Activated CD4-positive, alpha-beta memory T cell treated with anti-CD3 and anti-CD28 coated beads for 36 hours (primary cell): ENCODE measurements at places on chromosomes 3 and 15. TPM values are rescaled to one million over a fixed set of nuclear protein-coding genes. Genes with fewer than 3 reads are reported as not detected.

GRCh38 chr3:11819146-11819689 is 27.5 kb downstream of the TAMM41 start:
- H3K27ac ChIP-seq = no peak overlapping the region
- H3K27me3 ChIP-seq = no peaks in the 10 kb centered on the region
- DNase-seq = no peak
- peaks cover 24% of the 10 kb centered on the region for H3K36me3 ChIP-seq
- H3K4me3 ChIP-seq = no peak overlapping the region

DNA sequence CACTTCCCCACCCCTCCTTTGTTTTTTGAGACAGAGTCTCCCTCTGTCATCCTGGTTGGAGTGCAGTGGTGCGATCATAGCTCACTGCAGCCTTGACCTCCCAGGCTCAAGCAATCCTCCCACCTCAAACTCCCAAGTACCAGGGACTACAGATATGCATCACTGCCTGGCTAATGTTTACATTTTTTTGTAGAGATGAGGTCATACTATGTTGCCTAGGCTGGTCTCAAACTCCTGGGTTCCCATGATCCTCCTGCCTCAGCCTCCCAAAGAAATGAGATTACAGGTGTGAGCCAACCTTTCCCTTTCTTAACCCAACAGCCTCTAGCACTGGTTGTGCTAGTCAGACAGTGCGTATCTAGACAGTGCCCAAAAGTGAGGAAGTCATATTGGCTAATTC is 6.4 kb upstream of the GATM start:
- no peak overlapping the region for H3K27ac ChIP-seq
- H3K27me3 ChIP-seq = peaks cover 9% of the 10 kb centered on the region
- H3K4me1 ChIP-seq = no peaks in the 10 kb centered on the region
- H3K36me3 ChIP-seq = no peaks in the 10 kb centered on the region
- no peak for DNase-seq
- H3K4me3 ChIP-seq = no peak overlapping the region

DNA sequence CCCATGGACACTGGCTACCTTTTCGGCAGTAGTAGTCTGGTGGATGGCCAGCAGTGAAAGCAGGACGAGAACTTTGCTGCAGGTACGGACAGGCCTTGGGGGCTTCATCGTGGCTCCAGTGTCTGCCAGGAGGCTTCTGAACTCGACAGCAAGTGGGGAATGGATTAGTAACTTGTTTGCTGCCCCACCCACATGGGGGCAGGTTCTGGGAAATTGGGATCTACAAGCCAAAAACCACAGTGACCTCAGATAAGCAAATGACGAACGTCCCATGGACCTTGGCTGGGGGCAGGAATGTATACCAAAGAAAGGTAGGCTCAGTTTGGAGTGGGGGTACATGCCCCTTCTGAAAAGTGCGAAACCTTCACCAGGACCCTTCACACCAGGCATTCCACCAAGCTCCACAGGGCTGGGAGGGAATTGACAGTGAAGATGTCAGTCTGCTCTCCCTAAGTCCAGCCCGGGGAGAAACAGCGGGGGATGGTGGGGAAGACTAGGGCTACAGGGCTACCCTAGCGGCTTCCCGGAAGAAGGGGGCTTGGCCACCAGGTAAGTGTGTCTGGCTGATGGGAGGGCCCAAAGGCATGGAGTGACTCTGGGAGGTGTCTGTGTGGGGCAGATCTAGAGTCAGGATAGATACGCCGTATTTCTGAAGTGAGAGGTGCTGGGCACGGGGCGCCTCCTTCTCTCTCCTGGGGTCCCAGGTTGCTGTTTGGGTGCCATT is at the start of gene ITIH4:
Gene ITIH4, minus strand, starts transcription at position 138 of the 724 bp plus-strand sequence. Its CDS starts 30 bp downstream, at position 108.
- H3K36me3 ChIP-seq = no peaks in the 10 kb centered on the region
- H3K4me1 ChIP-seq = no peaks in the 10 kb centered on the region
- DNase-seq = no peak

DNA sequence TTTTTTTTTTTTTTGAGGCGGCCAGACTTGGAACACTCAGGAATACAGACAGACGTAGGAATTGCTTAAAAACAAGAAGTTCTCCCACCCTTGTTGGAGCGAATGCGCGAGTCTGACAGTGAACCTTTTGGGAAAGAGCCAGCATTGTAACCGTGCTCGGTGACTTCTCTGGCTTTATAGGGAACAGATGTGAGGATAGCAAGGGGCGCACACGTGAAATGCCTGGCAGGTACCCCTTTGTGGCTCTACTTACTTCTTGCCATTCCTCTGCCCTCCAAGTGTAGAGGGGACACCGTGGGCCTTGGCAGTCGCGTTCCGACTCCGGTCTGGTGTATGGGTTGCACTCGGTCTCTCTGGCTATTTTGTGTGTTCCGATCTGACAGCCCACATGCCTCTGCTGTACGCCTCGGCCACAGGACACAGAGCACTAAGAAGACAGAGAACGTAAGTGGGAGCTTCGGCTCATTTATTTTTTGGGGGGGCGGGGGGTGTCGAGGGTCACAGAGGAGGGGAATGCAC is 126.4 kb downstream of the ADAMTS9 start:
- peaks cover 4% of the 10 kb centered on the region for H3K27me3 ChIP-seq
- no peak overlapping the region for H3K27ac ChIP-seq
- DNase-seq = no peak
- H3K36me3 ChIP-seq = no peaks in the 10 kb centered on the region

ZNF80 gene
- 0.31 TPM for total RNA-seq

DNA sequence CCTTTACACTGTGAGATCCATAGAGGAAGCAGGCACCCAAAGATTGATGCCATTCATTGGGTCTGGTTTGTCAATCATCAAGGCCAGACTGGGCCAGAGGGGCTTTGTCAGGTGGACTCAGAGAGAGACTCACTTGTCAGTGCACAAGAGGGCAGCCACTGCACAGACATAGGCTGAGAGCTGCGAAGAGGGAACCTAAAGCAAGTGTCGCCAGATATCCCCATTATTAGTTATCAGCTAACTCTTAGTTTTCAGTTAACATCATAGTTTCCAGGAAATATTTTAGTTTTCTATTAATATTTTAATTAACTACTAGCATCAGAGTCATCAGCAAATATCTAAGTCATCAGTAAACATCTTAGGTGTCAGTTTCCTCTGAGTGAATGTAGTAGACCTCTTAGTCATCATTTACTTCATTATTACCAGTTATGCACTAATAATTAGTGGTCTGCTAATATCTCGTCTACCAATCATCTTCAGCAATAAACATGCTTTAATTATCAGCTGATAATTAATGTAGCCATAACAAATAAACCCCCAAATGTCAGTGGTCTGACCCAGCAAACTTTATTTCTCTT is 41.7 kb upstream of the LIMD1 start:
- H3K4me1 ChIP-seq = no peaks in the 10 kb centered on the region
- H3K27ac ChIP-seq = no peak overlapping the region
- no peak overlapping the region for H3K4me3 ChIP-seq
- no peaks in the 10 kb centered on the region for H3K27me3 ChIP-seq

GRCh38 chr3:19248767-19249166 is 100.5 kb downstream of the KCNH8 start:
- no peaks in the 10 kb centered on the region for H3K36me3 ChIP-seq
- no peak for DNase-seq
- no peaks in the 10 kb centered on the region for H3K4me1 ChIP-seq
- H3K27me3 ChIP-seq = no peaks in the 10 kb centered on the region
- H3K4me3 ChIP-seq = no peak overlapping the region

DNA sequence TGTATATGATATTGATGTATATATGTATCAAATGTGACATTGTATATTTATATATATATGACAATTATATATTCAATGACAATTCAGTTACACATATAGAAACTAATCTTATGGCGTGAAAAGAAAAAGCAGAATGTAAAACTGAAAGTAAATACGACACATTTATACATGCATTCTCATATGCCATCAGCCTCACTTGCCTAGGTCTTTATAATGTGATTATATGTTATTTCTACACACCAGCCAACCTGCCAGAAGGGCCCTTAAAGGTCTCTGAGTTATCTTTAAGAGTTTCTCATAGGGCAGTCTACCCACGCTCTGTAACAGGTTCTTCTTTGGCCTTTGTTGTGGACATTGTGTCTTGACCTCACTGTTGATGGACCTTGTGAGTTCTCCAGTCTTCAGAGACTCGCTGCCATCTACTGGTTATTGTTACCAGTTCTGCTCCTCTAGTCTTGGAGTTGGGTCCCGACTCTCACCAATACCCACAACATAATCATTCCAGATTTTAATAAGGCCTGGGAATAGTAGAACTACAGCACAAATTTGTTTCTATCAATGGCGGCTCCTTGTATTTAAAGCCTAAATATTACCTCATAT is 371.5 kb upstream of the GOLIM4 start:
- H3K36me3 ChIP-seq = no peaks in the 10 kb centered on the region
- no peaks in the 10 kb centered on the region for H3K4me1 ChIP-seq
- no peaks in the 10 kb centered on the region for H3K27me3 ChIP-seq
- no peak overlapping the region for H3K27ac ChIP-seq

GRCh38 chr3:150372722-150373121 is 35.4 kb upstream of the TSC22D2 start:
- no peak overlapping the region for H3K4me3 ChIP-seq
- no peaks in the 10 kb centered on the region for H3K27me3 ChIP-seq
- no peak overlapping the region for H3K27ac ChIP-seq
- no peak for DNase-seq

DNA sequence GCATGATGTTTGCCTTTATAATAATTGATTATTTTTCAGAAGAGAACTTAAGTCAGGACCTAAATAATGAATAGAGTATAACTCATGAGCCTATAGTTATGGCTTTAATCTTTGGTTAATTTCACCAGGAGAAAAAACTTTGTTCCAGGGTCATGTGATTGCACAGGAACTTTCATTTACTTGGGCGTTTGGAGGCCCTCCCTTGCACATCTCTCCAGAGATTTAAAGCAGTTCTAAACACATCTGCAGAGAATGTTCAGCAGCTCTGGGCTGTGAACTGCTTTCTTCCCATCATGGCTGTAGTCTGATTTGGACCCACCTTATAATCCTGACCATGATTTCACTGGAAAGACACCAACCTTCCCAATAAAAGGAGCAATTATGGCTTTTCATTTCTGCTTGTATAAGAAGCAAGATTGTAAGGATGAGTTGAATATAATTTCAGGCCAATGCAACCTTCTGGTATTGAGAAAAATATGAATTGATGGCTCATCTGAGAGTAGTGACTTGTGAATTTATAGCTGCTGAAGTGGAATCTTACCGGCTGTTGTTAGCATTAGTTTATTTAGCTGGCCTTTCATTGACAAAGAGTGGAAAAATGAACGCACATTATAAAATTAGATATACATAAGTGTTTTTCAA is 80.9 kb upstream of the PRTG start:
- H3K27ac ChIP-seq = no peak overlapping the region
- H3K4me3 ChIP-seq = no peak overlapping the region
- H3K27me3 ChIP-seq = peaks cover 3% of the 10 kb centered on the region
- DNase-seq = no peak
- H3K4me1 ChIP-seq = peaks cover under 1% of the 10 kb centered on the region

GRCh38 chr3:128680603-128681368 is 30.2 kb upstream of the RPN1 start:
- DNase-seq = peak; percentile 98
- H3K36me3 ChIP-seq = no peaks in the 10 kb centered on the region
- peak overlapping the region; percentile 91 for H3K4me3 ChIP-seq
- H3K27me3 ChIP-seq = no peaks in the 10 kb centered on the region

PIERCE2 gene
- not detected for total RNA-seq

CAPN3 gene
- total RNA-seq = 2.7 TPM

DNA sequence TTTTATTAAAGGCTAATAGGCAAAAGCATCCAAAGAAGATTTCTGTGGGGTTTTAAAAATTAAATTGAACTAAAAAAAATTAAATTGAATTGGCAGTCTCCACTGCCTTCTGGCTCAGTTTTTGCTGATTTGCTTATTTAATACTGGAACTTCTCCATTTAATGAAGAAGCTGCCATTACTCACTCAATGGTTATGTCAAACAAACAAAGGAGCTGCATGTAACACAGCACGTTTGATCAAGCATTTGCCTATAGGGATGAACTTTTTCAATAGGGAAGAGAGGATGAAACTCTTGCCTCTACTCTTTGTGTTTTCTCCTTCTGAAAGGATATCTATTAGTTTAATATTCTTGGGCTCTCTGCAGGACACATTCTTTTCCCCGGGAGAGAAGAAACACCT is 4.8 kb upstream of the HCLS1 start:
- no peak for DNase-seq
- no peak overlapping the region for H3K27ac ChIP-seq
- no peak overlapping the region for H3K4me3 ChIP-seq

DNA sequence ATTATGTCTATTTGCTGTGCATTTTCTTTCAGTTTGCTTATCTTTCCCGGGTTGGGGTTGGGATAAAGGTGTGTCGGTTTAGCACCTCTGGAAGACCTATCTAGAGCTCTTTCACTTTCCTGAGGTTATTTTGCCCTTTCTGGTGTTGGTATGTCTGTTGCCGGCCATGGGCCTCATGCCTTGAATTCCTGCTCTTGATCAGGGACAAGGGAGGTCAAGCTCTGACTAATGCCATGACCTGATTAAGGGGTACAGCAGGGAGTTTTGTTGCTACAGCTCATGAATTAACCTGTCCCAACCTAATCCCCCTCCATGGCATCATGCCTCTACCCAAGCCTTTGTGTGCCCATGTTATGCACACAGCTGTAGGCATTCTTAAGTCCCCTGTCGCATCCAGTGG is 70.5 kb upstream of the GOLGA6B start:
- peaks cover 24% of the 10 kb centered on the region for H3K36me3 ChIP-seq
- no peaks in the 10 kb centered on the region for H3K4me1 ChIP-seq
- no peak overlapping the region for H3K4me3 ChIP-seq
- DNase-seq = no peak

DNA sequence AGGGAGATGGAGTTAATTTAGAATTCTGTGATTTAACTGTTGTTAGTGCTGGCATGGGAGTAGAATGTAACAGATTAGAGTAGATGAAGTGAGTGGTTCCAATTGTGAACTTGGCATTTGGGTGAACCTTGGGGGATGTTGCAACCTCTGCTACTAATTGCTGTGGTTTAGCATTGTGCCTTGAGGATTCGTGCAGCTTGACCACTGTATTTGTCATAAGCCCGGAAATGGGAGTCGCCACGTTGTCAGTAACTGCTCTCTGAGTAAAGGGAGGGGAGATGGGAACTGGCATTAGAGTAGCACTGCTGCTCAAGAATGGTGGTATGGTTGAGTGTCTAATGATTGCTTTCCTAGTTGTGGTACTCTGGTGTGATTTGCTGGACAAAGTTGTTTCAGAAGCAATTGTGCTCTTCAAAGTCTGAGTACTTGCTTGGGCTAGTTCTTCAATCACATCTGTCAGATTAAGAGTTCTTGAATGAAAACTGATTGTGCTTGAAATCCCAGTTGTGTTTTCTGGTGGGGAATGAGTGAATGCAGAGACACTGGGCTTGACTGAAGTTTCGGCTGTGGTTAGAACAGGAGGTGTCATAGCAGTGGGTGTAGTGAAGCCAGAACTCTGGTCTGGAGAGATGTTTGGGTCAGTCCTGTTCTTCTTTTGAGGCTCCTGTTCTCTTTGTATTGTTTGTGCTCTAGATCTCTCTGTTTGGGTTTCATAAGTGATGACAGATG is 15.4 kb downstream of the IGSF10 start:
- no peaks in the 10 kb centered on the region for H3K4me1 ChIP-seq
- no peak overlapping the region for H3K27ac ChIP-seq
- H3K36me3 ChIP-seq = no peaks in the 10 kb centered on the region

H1-8 gene
- total RNA-seq = not detected

GRCh38 chr15:74519311-74519710 is 21.7 kb upstream of the ARID3B start:
- no peaks in the 10 kb centered on the region for H3K36me3 ChIP-seq
- no peak overlapping the region for H3K27ac ChIP-seq
- no peak overlapping the region for H3K4me3 ChIP-seq
- peaks cover 3% of the 10 kb centered on the region for H3K4me1 ChIP-seq
- H3K27me3 ChIP-seq = no peaks in the 10 kb centered on the region
- no peak for DNase-seq
